ENCODE measurements at places on chromosomes 6 and 20.
A peak's percentile ranks its signal among the peaks of the same experiment; 100 is the strongest.

DNA sequence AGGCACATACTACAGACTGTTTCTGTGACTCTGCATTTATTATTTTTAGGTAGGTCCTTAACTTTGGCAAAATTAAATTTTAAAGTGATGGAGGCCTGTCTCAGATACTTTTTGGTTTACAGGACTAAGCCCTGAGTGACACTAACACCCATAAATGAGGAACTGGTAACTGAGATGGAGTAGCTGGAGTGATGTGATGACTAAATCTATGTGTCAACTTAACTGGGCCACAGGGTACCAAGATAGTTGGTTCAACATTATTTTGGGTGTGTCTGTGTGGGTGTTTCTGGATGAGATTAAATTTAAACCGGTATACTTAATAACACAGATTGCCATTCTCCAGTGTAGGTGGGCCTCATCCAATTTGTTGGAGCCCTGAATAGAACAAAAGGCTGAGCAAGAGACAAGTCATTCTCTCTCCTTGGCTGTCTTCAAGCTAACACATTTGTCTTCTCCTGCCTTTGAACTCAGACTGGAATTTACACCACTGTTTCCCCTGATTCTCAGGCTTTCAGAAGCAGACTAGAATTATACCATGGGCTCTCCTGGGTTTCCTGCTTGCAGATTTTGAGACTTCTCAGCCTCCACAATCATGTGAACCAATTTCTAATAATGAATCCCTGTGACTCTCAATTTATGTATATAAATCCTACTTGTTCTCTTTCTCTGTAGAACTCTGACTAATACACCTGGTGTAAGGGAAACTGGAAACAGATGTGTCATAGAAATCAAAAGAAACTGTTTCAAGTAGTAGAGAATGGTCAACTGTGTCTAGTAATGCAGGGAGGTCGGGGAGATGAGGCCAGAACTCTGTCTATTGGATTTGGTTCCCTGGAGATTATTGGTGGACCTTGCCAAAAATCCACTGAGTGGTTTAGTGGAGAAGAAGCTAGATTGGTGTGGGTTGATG lies 579.2 kb downstream of the EPM2A start:
- no peak for DNase-seq

DNA sequence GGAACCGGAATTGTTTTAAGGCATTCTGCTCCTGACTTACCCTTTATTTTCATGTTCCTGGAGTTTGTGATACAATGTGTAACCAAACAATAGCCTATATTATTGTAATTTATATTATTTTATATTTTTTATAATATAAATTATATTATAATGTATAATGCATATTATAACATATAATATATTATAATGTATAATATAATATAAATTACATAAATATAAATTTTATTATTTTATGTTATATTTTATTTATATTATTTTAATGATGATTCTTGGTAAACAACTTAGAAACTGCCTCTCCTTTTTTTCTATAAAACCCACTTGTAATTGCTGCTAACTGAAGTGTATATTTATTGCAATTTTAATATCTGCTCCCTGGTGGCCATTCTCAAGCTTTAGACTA lies 629.1 kb downstream of the MMUT start:
- DNase-seq, result no peak

DNA sequence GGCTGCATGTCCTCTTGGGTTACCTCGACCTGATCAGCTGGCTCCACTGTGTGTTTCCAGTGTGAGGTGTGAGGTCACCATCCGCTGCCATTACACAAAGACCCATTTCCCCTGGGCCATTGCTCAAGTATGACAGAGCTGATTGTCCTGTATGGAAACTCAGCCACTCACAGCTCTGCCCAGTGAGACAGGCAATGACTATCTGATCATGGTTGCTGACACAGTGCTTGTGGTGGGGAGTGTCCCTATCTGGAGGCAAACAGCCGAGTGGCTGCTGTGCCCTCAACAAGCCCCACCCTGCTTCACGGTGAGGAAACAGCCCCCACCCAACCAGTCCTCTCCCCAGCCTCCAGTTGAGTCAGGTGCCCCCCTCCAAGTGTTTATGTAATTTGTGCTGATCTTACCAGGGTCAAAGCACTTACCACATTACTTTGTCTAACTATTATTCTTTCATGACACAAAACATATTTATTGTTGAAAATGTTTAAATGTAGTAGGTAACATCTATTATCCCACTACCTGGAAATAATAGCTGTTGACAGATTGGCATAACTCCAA lies 11.7 kb upstream of the MAPK13 start:
- DNase-seq, result peak; percentile 42

DNA sequence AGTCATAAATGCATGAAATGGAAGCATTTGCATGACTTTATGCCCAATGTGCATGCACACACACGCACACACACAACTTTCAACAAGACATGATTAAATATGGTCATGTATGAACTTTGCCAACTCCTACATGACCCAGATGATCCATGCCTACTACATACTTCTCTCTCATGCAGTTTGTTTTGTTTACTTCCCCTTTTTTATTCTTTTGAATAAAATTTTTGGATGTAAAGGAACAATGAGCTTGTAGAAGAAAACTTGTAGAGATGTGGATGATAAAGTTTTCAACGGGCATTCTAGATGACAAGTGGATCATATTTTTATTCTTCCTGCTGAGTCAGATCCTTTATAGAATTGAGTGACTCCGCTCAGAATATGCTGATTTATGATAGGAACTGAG lies 50.8 kb upstream of the AIG1 start:
- DNase-seq, result no peak

DNA sequence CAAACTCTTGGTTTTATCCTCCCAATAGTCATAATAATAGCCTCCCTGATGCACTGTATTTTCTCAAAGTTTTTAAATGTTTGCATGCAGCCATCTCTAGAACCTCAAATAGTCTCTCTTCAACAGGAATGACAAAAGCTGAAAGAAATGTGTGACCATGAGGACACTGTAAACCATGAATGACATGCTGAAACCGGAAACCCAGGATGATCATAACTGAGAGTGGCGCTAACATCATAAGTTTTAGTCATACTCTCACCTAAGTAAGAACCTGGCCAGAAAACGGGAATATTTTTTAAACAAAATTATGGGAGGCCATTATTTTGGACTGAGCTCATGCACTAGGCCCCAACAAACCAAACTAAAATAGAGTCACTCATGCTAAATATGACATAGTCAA lies 278.4 kb upstream of the STXBP5 start:
- DNase-seq, result no peak

- no peak for DNase-seq
These were observed 279.6 kb upstream of the SULF2 start for GRCh38 chr20:48064929-48065328.

- no peak for DNase-seq
These were observed 9.4 kb upstream of the DSTN start for GRCh38 chr20:17560344-17561074.

DNA sequence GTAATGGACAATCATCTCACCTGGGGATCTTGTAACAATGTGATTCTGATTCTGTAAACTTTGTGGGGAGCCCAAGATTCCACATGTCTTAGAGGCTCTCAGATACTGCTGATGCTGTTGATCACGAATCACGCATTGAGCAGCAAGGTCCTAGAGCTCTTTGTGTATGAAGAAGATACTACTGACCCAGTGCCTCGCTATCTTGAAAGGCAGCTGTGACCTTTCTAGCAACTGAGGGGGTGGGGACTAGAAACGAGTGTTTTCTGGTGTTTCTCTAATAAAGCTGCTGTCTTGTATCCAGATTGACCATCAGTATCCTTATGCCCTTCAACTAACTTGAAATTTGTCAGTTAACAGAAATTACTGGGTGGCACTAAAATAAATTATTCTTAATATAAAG lies 142.9 kb downstream of the MTHFD1L start:
- no peak for DNase-seq

GRCh38 chr6:111997853-111998208 lies 56.1 kb upstream of the CCN6 start:
- DNase-seq, result no peak

DNA sequence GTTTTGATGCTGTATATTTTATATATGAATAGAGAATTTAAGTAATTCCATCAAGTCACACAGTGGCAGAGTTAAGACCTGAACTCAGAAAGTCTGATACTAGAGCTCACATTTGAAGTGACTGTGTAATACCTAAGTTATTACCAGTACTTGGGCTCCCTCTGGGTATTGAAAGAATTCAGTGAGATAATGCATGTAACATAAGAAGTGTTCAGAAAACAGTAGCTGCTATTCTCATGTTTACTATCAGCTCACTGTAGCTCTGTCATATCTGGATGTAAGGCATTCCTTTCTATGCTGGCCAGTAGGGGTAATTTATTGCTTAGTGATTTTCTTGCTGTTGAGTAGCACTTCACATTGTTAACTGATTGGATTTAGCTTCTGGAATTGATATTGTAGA lies 44.6 kb downstream of the NKX2-4 start:
- no peak for DNase-seq

DNA sequence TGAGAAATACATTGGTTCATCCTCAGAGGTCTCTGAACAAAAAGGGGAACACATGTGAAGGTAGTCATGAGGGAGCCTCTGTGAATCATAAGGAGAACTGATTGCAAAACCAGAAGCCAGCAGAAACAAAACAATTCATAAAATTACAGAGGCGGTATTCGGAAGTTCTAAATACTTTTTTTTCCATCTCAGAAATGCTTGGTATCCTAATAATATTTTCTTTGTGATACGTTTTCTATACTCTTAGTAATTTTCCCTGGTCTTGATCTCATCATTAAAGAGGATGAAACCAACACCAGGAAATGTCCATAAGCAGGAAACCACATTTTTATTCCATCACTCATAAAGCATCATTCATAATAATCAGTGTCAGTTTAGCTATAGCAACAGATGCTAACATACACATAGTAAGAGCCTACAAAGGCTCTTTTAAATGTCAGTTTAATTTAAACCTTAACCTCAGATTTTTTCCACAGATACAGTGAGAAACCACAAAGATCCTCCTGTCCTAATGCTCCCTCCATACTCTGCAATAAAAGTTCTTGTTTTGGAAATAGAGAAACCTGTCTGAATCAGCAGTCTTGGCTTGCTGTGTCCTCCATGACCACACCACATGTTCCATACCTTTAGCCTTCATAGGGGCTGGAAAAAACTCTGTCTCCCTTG lies 29.2 kb downstream of the SGK1 start:
- no peak for DNase-seq

GRCh38 chr20:62409931-62410745 lies 3.1 kb upstream of the CABLES2 start:
- DNase-seq, result peak; percentile 17

DNA sequence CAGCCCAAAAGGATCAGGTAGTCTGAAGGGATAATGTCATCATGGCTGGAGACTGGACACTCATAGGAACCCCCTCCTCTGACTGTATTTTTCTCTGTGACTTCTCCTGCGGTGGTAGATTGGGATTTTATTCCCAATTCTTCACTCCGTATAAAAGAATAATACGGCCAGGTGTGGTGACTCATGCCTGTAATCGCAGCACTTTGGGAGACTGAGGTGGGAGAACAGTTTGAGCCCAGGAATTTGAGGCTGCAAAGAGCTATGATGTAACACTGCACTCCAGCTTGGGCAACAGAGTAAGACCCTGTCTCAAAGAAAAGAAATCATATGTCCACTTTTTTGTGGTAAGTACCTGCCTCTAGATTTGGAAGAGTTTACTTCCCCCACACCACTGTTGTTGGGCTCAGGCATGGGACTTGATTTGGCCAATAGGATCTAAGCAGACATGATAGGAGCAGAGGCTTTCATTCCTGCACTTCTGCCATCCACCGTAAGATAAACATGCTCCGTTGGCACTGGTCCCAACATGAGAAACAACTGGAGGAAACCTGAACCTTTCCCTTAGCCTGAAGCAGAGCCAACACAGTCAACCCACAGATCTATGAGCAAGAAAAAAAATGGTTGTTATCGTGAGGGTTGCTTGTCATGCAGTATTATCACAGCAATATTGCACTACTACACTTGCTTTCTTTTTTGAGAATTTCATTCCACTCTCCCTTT lies 82.0 kb downstream of the JPH2 start:
- DNase-seq, result no peak

GRCh38 chr6:45724511-45724910 lies 291.1 kb downstream of the CLIC5 start:
- DNase-seq, result no peak

- DNase-seq, result no peak
These were observed 44.0 kb downstream of the IRAK1BP1 start for GRCh38 chr6:78911218-78911940.

DNA sequence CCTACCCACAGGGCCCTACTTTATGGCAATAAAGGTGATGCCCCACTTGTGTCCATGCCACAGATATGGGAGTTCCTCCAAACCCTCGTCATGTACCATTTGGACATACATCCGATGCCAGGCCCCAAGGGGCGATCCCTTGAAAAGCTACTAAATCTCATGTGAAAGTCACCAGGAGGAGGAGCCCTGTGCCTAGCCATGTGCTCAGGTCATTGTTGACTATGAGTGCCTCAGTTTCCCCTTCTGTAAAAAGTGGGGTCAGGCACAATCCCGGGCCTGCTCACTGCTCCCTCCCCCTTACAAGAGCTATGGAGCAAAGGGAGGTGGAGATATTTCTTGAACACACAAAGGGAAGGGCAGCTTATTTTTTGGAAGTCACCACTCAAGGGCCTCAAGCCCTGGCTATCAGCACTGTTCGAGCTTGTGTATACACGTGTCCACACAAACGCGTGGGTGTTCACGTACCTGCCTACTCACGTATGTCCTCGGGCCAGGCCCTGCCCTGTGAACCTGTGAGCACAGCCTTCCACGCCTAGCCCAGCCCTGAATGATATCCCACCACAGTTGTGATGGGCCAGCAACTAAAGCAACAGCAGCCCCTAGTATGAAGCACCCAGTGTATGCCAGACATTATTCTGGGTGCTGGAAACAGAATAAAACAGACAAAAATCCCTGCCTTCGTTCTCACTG lies 1.9 kb downstream of the ACTL10 start:
- no peak for DNase-seq

- no peak for DNase-seq
These were observed 20.1 kb downstream of the PLCB1 start for GRCh38 chr20:8152183-8152582.

DNA sequence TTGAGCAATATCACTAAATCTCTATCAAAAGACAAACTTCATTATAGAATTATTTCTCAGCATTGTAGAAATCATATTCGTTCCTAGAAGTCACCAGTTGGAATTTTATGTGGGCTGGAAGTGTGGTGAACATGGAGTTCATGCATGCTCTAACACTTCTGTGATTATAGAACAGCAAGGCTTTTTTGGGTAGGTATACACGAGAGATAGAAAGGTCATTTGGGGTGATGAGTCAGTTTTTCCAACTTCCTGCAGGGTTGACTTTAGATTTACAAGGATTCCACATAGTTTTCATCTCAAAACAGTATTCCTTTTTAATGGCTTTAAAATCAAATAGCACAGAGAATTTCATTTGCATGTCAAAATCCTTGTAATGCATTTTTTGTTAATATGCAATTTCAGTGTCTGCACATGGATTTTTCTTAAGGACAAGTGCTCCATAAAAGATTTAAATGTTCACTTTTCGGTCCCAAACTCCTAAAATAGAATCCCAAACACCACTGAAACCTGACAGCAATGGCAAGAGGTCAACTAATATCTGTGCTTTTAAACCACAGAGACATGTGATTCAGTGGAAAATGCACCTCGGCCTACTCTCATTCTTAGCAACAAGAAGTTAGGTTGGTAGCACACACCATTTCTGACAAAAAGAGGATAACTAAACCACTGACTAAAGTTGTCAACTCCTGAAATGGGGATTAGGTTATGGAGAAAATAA lies 211.0 kb downstream of the MOXD1 start:
- DNase-seq, result no peak
